ENCODE measurements at places on chromosomes 13 and 19.

GRCh38 chr19:33117501-33117900 is 14.4 kb upstream of the WDR88 start:
- no peak for DNase-seq

DNA sequence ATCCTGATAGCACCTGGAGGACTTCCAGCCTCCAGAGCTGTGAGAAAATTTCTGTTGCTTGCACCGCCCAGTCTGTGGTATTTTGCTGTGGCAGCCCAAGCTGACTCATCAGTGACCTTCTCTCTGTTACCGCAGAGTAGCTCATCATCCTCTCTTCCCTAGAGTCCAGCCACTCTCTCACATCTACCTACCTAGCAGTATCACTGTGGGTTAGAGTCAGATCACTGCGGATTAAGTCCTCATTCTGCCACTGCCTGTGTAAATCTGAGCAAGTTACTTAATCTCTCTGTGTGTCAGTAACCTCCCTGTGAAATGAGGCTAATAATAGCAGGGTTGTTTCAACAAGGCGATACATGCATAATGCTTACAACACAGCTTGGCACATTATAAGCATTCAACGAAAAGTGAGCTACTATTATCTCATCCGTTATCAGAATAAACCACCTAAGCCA is 40.3 kb upstream of the USPL1 start:
- DNase-seq, result no peak

DNA sequence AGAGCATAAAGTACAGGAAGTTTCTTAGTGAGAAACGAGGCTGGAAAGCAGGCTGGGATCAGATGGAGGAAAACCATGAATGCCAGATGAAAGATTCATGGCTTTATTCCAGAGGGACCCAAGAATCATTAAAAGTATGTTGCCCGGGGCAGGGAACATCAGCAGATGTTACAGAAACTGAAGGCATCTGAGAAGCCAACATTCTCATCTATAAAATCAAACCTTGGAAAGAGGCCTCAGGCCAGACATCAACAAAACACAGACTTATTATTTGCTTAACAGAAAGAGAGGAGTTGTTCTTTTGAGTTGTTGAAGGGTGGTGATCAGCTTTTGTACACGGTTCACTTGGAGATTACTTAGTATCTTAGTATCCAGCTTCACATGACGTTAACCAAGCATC is 543.6 kb downstream of the RFC3 start:
- no peak for DNase-seq

- no peak for DNase-seq
Observed at GRCh38 chr13:75724752-75725517, 88.8 kb downstream of the LMO7 start.

DNA sequence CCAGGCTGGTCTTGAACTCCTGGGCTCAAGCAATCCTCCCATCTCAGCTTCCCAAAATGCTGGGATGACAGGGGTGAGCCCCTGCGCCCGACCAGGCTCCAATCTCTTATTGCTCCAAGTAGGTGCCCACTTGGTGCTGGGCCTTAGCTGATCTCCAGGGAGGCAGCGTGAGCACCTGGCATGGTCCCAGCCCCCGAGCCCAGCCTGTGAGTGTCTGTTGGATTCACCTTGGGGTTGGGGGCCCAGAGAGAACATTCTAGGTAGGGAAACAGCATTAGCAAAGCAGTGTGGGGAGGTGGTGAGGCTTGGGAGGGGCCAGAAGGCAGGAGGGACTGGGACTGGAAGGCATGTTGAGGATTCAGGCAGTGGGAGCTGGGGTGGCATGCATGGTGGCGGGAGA is 45.5 kb downstream of the DNM2 start:
- DNase-seq, result no peak

Data from stimulated activated CD8-positive, alpha-beta memory T cell treated with anti-CD3 and anti-CD28 coated beads, Interleukin-15, amount 100 ng/mL, for 24 hours (primary cell).